ENCODE measurements at places on chromosomes 12 and 14.

GRCh38 chr14:71242237-71242748 is 335.0 kb downstream of the PCNX1 start:
- no peak for DNase-seq

GRCh38 chr14:55458800-55459515 is 18.5 kb upstream of the TBPL2 start:
- no peak for DNase-seq

GRCh38 chr12:22447223-22447622 is 97.1 kb downstream of the C2CD5 start:
- DNase-seq: no peak

- DNase-seq: no peak
These were observed 657 bp downstream of the METAP2 start for GRCh38 chr12:95474660-95474958.

GRCh38 chr12:92331383-92331782 is 185.7 kb upstream of the BTG1 start:
- DNase-seq: no peak

- DNase-seq: no peak
These were observed 198.4 kb downstream of the PHETA1 start for GRCh38 chr12:111170543-111170942.

DNA sequence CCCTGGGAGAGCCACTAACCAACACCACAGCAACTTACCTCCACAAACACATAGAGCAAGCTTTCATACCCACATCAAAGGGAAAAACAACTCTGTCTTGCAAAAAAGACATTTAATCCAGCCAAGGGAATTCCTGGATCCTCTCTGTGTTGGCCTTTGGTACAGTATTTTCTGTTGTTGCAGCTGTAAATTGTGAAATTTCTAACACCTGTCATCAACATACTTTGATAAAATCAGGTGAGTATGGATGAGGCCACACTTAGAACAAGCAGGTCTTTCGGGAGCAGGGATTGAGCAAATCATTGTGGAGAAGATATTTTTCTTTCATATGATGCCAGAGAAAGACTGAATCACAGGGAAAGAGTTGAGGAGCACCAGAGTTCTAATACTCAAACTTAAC is 89.3 kb downstream of the SPTSSA start:
- DNase-seq: no peak

DNA sequence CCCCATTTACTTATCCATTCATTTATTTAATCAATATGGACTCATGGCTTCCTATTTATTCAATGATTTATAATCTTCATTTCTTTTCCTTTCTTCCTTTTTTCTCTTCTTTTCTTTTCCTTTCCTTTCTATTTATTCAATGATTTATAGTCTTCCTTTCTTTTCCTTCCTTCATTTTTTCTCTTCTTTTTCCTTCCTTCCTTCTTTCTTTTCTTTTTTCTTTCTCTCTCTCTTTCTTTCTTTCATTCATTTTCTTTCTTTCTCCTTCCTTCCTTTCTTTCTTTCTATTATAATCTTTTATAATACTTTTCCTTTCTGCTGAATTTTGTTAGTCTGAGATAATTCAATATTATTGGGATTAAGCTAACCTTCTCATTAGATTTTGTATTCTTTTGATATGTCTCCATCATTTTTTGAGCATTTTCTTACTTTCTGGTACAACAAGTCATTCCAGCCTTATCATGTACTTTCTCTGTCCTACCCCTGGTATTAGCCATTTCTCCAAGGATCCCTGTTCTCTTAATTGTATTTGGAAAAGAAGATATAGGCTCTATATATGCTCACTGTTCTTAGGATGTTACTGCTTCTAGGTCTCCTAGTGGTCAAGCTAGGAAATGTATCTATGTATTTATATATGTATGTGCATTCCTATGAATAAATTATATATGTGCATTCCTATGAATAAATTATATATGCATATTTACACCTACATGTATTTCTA is 12.1 kb downstream of the LACRT start:
- no peak for DNase-seq

DNA sequence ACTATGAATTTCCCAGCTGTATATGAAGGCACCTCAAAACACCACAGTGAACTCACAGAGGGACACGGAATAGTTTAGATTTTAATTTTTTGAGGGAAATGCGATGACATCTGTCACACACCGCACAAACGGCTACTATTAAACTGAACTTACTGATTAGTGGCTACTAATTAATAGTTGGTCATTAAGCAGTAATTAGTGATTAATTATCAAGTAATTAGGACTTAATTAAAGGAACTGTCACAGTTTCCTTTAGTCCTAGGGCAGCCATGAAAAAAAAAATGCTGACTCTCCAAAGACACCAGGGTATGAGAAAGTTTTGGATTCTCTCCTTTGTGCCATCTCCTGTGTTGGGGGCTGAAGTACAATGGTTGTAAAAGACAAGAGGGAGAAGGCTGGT is 2.9 kb downstream of the OAS1 start:
- DNase-seq: no peak
